CD8-positive, alpha-beta T cell (primary cell): ENCODE measurements at places on chromosomes 1 and 21.

DNA sequence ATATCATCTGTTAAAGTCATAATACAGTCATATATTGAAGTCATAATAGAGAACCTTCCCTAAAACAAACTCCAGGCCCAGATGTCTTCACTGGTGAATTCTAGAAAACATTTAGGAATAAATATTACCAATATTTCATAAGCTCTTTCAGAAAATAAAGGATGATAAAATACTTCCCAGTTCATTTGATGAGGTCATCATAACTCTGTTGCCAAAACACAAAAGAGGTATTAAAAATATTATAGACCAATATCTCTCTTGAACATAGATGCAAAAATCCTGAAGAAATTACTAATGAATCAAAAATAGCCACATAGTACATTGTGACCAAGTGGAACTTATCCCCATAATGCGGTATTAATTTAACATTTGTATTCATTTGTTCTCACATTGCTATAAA, 132.4 kb upstream of the ZP4 start:
- no peak for DNase-seq

- no peak for DNase-seq
Measured at GRCh38 chr1:77040826-77041225, 173.5 kb downstream of the ST6GALNAC5 start.

- DNase-seq: no peak
Measured at GRCh38 chr1:208179263-208179816, 64.8 kb downstream of the PLXNA2 start.

DNA sequence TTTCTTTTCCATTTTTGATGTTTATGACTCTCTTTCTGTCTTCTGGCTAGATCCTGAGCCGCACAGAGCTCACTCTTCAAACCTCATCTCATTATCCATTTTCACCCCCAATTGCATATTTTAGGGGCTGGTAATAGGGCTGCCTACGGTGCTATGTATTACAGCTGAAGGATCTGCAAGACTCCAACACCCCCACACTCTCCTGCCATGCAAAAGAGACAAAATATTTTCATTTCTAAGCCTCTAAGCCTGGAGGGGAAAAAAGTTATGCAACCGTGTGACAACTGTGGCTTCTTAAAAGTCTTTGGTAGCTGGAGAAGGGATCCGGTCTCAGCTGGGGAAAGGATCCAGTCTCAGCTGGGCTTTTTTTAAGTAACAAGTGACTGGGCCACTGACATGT, 311.6 kb downstream of the NPHP4 start:
- DNase-seq: no peak

DNA sequence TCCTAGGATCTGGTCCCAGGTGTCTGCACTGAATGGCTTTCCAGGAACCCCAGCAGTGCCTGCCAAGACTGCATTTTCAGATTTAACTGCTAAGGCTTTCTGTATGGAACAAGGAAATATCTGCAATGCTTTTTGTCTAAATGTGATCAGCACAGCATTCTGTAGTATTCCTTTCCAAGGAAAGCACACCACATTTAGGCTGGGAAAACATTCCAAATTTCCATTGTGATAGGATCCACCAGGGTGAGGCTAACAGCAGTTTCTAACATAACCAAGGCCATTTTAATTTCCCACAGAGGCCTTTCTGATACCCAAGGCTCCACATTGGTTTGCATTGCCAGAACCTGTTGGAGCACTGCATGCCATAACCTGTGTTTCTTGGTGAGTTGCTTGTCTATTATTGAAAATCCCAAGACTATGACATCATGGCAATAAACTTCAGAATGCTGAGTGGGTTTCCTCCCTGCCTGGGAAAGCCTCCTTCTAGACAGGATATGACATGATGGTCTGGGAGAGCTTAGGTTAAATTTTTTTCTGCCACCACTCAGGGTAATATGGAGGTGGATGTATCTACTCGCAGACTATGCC, 23.3 kb upstream of the PTGFRN start:
- DNase-seq: no peak

DNA sequence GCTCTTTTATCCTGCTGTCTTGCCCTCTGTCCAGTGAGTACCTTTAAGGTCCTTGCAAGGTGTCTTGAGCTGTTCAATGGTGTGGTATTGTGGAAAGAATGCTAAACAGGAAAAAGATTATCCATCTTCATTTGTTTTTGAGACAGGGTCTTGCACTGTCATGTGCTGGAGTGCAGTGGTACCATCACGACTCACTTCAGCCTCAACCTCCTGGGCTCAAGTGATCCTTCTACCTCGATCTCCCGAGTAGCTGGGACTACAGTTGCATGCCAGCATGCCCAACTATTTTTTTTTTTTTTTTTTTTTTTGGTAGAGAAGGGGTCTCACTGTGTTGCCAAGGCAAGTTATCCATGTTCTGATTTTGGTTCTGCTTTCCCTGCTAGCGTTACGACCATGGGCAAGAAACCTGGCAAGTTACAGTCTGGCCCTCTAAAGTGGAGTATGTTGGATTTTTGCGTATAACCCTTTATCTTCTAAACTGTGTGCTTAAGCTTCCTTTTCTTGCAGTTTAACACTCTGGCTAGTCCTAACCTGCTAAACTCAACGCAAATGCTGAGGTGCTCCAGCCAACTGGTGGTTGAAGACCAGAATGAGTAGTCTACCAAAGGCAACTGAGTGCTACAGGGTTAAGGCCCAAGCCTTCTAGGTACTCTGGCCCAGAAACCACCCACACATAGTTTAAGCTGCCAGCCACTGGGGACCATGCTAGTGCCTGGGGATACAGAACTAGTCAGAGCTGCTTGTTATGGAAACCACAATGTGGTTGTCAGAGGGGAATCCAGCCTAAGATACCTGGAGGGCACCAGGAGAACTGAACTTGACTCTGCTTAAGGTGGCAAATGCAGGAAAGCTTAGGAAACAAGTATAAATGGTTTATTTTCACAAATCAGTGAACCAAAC, 7.9 kb downstream of the RPL11 start:
- DNase-seq: no peak

- DNase-seq: peak; percentile 56
Measured at GRCh38 chr1:25875856-25876692, 566 bp upstream of the PAQR7 start.

GRCh38 chr21:33936301-33937038, 20.9 kb upstream of the ATP5PO start:
- peak; percentile 79 for DNase-seq

- no peak for DNase-seq
Measured at GRCh38 chr1:237172118-237172485, 130.1 kb downstream of the RYR2 start.

DNA sequence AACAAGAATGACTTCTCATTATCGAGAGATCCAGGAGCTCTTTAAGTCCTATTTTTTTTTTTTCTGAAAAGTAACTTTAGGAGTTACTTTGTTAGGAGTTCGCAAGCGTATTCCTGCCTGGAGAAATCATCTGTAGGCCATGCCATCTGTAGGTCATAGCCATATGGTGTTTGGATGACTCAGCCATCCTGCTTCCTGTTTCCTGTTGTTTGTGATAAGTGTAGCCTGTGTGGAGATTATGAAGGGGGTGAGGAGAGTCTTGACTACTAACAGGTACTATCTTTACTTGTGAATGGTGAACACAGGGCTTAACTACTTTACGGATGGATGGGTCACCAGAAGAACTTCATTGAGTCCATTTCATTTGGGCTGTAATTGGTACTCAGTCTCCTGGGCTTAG, 327.2 kb downstream of the PTPRU start:
- DNase-seq: no peak

- no peak for DNase-seq
Measured at GRCh38 chr1:49906365-49906764, 117.4 kb downstream of the AGBL4 start.

- DNase-seq: no peak
Measured at GRCh38 chr1:21100481-21100921, 76.2 kb downstream of the EIF4G3 start.

DNA sequence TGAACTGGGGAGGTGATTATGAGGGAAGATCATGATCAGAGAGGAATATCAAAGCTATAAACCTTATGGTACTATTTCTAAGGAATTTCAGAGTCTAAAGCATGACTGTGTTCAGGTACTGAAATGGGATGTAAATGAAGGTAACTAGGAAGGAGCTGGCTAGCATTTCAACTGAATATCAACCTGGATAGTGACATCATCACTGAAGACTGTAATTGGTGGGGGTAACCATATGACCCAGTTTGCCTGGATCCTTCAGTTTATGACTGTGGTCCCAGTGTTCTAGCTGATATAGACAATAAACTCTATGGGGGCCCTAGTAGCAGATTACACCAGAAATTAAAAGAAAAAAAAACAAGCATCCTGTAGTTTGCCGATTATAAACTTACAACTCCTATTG, 120.8 kb downstream of the APP start:
- DNase-seq: no peak

DNA sequence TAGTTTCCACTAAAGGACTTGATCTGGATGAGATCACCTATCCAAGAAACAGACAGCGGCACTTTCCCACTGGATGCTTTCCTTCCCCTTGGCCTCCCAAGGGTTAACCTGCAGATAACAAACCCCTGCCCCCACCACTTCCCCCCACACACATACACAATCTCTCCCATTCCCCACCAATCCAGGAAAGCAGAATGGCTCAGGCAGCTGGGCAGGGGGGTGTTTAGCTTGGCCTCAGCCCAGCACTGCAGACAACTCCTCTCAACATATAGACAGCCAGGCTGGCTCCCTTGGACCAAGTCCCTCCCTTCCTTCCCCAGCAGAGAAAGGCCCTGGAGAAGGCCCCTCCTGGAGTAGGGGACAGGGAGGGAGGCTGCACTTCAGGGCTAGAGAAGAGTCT, 24.6 kb downstream of the PLEKHA6 start:
- DNase-seq: no peak

DNA sequence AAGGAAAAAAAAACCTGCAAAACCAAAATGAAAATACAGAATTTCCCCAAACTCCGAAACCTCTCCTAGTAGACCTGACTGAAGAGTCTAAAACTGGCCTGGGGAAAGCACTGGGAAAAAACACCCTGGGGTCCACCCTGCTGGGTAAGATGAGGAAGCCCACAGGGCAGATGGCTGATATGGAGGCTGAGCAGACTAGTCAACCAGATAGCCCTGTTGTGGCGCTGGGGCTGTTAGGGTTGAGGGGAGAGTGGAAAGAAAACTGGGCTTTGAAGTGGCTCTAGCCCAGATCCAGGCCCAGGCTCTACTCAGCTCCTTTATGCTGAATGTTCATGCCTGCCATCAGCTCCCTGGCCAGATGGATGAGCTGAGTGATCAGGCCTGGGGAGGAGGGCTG, 6.8 kb upstream of the SLAMF1 start:
- no peak for DNase-seq

DNA sequence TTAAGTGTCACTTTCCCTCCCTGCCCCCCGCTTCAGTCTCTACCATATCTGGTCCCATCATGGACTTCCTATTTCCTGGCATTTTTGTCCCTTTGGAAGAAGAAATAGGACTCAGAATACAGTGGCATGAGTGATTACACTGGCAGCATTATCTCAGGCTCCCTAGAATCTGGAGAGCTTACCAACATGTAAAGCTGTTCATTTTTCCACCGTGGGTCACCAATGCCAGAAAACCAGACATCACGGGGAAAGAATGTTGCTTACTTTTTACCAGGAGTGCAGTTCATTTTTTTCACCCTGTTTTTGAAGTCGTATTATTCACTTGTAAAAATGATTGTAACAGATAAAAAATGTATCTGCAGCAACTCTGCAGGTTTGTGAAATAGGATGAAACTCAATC, 44.8 kb downstream of the BACH1 start:
- no peak for DNase-seq

- DNase-seq: no peak
Measured at GRCh38 chr21:41681939-41682718, 84.7 kb downstream of the RIPK4 start.

GRCh38 chr1:113141650-113142473, 68.9 kb downstream of the LRIG2 start:
- DNase-seq: no peak

- no peak for DNase-seq
Measured at GRCh38 chr1:65425697-65426096, 5.2 kb downstream of the LEPR start.

DNA sequence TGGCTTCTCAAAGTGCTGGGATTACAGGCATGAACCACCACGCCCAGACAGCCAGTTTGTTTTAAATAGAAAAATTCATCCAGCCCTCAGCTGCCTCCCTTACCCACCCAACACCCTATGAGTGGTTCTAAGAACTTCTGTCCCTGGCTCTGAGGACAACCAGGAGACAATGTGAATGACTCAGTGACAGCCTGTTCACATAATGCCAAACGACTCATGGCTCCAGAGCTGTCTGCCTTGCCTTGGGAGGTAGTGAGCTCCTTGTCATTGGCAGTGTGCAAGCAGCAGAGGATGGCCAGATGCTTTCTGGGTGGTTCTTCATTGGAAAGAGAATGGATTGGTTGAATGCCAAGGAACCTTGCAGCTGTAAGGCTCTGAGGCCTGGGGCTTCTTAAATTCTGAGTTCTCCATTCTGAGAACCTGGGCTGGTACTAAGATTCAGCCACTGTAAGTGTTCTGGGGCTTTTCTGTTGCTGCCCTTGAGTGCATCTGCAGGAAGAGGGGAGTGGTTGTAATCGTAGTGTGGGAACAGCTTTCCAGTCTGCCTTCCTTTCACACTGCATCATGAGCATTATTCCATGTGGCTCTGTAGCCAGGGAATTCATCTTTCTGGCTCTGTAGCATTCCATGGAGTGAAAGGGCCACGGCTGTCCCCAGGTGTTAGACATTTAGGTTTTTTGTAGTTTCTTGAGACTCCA, 5.8 kb downstream of the SERINC2 start:
- no peak for DNase-seq

GRCh38 chr1:28480308-28480707, 25.5 kb upstream of the RCC1 start:
- DNase-seq: no peak

DNA sequence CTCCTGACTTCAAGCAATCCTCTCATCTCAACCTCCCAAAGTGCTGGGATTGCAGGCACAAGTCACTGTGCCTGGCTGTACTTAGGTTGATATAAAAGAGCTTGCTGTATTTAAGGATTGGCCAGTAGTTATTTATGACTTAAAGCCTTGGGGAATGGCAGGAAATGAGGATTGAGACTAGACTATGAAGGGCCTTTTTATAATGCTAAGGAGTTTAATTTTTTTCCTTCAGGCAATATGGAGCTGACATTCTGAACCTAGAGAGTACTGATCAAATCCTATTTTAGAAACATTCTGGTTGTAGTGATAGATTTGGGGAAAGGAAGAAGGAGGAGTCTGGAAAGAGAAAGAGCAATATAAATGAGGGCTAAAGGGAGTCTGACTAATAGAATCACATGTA, 44.7 kb downstream of the MSH4 start:
- no peak for DNase-seq
